ENCODE measurements at places on chromosomes 6 and 20.
A peak's percentile ranks its signal among the peaks of the same experiment; 100 is the strongest.

DNA sequence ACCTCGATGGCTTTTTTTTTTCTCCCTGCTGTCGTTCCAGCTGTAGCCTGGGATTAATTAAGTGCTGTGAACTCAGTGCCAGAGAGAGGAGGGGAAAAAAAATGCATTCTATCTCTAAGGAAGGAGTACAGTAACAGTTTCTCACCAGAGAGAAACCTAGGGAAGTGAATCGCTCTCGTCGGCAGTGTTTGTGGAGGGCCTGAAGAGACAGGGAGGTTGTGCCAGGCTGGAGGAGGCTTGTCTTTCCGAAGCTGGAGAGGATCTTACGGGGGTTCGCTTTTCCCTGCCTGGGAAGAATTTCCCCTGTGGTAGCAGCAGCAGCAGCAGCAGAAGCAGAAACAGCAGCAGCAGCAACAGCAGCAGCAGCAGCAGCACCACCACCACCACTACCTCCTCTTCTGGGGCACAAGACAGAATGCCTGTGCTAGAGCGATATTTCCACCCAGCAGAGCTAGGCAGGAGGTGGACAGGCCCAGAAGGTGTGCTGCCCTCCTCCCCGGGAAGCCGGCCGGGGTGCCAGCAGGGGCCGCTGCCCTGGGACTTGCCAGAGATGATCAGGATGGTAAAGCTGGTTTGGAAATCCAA lies 186.5 kb downstream of the PDE7B start:
- no peak for DNase-seq

GRCh38 chr6:6995328-6995727 lies 112.4 kb upstream of the RREB1 start:
- no peak for DNase-seq

DNA sequence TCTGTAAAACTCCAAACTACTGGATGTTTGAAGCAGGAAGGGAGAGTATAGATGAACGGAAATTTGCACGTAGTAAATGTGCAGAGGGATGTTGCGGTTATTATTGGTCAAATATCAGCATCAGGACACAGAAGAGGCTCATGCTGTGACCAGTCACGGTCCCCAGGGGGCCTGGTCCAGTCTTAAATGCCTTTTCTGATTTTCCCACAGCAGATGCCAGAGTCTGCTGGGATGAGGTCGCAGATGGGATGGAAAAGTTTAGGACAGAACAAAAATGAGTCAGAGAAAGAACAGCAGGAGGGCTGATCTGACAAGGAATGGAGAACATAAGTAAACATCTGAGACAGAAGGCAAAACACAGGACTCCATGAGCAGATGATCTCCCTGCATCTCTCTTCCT lies 11.7 kb upstream of the SIRPG start:
- no peak for DNase-seq

DNA sequence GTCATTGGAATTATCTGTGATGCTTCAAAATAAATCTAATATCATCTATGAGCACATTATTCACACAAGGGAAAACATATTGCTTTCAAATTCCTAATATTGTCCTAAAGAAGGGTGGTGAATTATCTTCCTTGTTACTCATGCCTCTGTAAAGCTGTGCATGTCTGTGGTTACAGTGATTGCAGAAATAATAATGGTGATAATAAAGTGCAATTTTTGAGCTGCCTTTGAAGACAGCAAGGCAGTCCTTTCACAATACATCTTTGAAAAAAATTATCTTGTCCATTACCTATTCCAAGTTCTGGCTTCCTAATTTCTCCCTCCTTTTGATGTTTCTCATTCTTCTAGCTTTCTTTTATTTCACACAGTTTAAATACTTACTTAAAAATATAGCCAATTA lies 442.1 kb upstream of the EYS start:
- no peak for DNase-seq

DNA sequence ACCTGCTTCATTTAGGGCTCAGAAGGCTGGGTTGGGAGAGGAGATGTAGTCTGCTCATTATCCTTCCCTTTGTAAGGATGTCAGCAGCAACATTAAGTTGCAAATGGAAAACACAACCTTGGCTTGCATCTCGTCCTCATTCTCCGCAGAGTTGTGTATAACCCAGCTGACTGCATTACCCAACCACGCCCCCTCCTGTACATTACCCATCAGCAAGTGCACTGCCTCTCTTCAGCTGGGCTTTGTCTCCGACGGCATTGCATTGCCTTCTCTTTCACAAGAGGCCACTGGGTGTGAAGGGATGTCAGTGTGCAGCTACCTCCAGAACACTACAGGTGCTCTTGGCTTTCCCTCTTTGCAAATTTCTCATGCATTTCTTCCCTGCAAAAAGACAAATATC lies 128.7 kb upstream of the TSHZ2 start:
- no peak for DNase-seq

DNA sequence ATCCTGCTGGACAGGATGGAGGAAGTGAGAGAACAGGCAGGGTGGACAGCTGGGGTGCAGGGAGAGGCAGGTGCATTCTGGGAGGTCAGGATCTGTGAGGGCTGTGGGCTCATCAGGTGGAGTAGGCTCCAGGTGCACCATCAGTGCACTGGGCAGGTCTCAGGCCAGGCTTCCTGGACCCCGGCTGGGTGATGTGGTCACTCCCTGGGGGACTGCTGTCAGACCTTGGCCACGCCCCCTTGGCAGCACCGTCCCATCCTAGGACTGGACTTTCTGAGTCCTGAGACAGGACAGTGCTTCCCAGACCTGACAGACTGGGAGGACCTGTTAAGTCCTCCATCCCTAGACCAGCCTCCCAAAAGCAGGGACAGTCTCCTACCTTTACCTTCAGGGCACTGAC lies 626.7 kb upstream of the DEFB115 start:
- no peak for DNase-seq

GRCh38 chr6:148736774-148737412 lies 9.9 kb upstream of the UST start:
- no peak for DNase-seq

GRCh38 chr6:15901141-15902115 lies 227.5 kb upstream of the MYLIP start:
- DNase-seq, result peak; percentile 12

DNA sequence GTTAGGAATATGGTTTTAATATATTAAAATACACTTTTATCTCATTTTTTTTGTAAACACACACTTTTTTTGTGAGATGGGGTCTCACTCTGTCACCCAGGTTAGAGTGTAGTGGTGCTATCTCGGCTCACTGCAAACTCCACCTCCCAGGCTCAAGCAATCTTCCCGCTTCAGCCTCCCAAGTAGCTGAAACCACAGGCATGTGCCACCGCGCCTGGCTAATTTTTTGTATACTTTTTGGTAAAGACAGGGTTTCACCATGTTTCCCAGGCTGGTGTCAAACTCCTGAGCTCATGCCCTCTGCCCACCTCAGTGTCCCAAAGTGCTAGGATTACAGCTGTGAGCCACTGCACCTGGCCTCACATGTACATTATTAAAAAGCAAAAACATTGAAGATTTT lies 10.8 kb downstream of the IPCEF1 start:
- DNase-seq, result no peak

DNA sequence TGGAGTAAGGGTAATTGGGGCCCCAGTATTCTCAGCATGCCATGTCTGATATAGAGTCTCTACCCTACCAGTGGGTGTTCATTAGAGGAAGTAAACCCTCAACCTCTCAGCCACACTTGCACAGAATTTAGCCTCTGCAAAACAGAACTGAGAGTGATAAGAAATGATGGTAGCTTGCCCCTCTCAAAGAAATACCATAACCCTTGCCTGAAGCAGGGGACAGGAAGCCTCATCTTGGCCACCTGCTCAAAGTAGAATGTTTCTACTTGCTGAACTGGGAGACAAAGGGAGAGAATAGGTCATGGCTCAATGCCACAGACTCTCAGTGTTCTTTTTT lies 33.7 kb downstream of the SPTLC3 start:
- no peak for DNase-seq

DNA sequence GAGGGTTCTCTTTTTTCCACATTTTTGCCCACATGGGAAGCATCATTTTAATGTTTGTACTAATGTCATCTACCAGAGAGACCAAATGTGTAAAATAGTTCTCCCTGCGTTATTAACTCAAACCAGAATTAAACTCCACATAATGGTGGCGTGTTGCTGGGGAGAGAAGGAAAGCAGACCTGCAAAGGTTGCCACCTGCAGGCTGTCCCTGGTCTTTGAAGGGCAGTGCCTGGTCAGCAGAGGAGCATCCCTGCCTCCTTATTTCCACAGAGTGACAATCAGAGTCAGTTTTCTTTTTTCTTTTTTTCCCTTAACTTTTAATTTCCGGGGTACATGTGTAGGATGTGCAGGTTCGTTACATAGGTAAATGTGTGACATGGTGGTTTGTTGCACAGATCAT lies 214.5 kb downstream of the TBX18 start:
- no peak for DNase-seq

GRCh38 chr6:113995634-113996033 lies 24.7 kb upstream of the HDAC2 start:
- no peak for DNase-seq

DNA sequence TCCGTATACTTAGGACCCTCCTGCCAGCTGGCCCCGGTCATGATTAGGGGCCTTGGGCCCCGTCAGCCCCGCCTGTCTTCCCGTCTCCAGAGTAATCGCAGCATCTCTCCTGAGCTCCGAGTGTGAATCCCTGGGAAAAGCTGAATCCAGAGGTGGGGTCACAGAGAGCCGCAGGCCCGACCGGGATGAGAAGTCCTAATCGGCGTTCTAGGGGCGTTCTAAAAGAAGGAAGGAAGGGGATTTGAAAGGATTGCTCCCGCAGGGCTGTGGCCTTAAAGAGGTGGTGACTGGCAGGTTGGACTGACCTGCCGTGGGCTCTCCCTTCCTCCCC lies 371 bp downstream of the HMGN4 start:
- DNase-seq, result no peak

DNA sequence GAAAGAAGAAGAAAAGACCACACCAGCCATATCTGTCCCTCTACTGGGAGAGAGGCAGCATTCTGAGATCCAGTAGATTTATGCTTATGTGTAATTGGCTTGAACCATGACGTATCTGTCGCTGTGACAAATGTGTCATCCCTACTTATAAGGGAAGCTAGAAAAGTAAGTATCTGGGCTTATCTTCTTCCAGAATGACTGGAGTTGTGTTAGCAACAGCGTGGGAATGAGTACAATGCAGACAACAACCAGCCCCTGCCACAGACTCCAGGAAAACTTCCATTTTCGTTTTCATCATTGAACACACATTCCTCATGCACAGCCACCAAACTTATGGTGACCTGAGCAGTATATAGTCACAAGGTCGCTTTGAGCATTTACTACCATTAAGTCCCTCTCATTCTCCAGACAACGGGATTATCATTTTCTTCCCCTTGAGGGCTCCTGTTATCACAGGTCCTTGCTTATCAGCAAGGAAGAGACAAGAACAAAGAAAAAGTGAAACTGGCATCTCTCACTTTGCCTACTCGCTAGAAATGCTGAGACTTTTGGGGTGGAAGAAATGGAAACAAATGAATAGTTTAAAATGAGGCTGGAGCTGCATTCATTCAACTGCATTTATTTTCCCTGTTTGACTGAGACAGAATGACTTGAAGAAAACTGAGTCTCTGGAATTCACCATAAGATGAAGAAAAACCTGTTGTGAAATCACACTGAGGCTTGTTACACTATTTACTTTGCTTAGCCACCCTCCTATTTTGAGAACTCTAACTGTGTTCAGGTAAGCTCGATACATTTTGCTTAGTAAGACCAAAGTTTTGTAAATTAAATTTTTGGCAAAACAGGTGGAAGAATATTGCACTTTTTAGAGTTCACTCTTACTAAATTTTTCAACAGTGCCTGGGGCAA lies 149.3 kb upstream of the FOXQ1 start:
- DNase-seq, result no peak

DNA sequence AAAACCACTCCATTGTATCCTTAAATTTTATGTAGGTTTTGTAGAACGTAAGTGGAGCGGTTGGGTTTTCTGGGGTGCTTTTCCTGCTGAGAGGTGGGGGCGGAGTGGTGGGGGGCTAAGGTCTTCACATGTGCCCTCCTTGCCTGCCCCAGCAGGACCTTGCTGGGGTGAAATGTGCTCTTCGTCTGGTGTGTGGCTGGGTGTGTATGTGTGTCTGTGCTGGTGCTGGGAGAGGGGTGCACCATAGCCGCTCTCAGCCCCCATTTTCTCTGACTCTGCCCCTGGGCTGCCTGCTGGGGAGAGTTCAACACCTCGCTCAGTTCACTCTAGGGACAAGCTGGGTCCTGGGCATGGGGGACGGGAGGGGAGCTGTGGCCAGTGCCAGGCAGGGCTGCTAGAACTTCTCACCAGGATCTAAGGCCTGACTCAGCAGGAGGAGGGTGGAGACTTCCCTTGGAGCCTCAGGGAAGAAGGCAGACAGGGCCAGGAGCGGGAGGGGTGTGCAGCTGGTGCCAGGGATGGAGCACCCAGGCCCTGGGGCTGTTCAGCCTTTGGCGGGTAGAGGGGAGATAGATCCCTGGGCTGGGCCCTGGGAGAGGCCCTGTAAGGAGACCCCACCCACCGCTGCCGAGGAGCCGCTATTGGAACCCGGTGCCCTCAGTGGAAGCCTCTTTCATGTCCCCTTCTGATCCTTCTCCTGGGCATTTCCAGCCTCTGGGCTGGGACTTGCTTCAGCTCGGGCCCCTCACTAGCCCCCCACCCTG lies 4.8 kb downstream of the SOX18 start:
- no peak for DNase-seq

GRCh38 chr6:149897015-149897697 lies 757 bp downstream of the RAET1E start:
- DNase-seq, result no peak

- DNase-seq, result no peak
Observed at GRCh38 chr20:59636766-59637370, 32.5 kb downstream of the PHACTR3 start.

GRCh38 chr6:133816171-133816570 lies 72.7 kb upstream of the TCF21 start:
- DNase-seq, result no peak

GRCh38 chr6:36128073-36128472 lies 2.2 kb upstream of the MAPK13 start:
- DNase-seq, result no peak

DNA sequence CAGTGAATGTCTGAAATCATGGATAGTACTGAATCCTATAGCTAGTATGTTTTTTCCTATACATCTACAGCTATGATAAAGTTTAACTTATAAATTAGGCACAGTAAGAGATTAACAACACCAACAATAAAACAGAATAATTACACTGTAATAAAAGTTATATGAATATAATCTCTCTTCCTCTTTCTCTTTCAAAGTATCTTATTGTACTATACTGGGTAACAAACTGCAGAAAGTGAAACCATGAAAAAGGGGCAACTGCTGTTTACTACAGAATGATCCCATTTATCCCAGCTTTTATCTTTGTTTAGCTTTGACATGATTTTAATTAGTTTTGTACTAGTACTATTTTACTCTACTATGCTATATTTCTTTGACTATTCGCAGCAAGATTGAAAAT lies 25.8 kb downstream of the ESF1 start:
- DNase-seq, result no peak
